ENCODE measurements at places on chromosomes 11 and 22.

GRCh38 chr11:132211479-132211878, 841.1 kb downstream of the NTM start:
- DNase-seq, result no peak

DNA sequence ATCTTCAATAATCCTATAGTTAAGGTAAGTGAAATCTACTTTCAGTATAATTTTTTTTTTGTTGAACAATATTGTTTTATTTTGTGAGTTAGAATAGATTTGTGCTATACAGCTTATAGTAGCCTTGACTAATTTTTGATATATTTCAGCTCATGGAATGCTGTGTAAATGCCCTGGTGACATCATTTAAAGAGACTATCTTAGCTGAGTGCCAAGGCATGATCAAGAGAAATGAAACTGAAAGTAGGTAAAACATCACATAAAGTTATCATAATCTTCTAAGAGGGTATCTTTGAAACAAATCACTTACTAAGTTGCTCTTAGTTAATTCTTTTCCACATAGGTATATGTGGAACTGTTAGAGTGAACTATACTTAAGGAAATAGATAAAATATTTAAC, 51.4 kb upstream of the ACAT1 start:
- DNase-seq, result no peak

DNA sequence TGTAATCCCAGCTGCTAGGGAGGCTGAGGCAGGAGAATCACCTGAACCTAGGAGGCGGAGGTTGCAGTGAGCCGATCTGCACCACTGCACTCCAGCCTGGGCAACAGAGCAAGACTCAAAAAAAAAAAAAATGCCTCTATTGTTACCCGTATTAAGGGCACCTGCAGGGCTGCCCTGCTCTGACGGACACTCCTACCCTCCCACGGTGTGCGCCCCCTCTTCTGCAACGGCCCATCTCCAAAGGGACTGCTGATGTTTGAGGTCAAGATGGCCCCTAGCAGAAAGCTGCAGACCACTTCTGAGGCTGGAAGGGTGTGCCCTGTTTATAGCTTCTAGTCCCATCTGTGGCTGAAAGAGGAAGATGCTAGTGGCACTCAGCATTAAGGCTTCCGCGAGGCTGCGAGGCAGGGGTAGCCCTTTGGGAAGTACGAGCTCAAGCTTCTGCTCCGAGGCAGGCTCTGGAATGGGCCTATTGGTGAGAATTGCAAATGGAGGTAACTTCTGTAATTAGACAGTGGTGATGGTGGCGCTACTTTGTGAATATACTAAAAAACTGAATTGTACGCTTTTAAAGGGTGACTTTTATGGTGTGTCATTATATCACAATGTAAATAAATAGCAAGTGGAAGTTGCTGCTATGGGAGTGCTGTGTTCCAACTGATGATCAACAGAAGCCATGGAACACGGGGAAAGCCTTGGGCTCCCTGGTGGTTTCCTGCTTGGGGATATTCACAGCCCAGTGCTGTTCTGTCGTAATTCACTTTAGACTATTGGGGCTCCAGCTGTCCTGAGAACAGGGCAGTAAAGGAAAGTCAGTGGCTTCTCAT, 24.3 kb downstream of the ARFGAP2 start:
- no peak for DNase-seq

- no peak for DNase-seq
These were observed 542.5 kb upstream of the LARGE1 start for GRCh38 chr22:34462795-34463194.

GRCh38 chr11:57307666-57308270, 17.0 kb downstream of the TNKS1BP1 start:
- no peak for DNase-seq

- DNase-seq, result no peak
These were observed 292.5 kb downstream of the TMEM135 start for GRCh38 chr11:87330187-87330601.

DNA sequence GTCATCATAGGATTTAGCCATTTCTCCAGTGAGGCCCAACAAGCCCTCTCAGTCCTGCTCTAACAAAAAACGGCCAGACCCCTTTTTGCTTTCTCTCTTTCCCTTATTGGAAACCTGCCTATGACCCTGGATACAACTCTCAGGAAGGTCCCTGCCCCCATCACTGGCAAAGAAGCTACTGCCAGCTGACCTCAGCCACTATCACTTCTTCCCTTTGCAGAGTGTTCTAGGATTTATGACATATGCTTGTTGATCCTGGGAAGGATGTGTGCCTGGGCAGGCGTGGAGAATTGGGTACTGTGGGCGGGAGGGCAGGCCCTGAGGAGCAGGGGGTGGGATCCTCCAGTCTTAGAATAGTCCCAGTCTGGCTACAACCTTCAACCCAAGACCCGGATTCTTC, 7.5 kb downstream of the PGAP2 start:
- DNase-seq, result no peak

GRCh38 chr11:91761406-91762025, 463.1 kb upstream of the FAT3 start:
- DNase-seq, result no peak

- no peak for DNase-seq
These were observed 43.8 kb upstream of the OR5P2 start for GRCh38 chr11:7840578-7840977.

GRCh38 chr22:46605117-46605516, 15.1 kb upstream of the GRAMD4 start:
- DNase-seq, result no peak

DNA sequence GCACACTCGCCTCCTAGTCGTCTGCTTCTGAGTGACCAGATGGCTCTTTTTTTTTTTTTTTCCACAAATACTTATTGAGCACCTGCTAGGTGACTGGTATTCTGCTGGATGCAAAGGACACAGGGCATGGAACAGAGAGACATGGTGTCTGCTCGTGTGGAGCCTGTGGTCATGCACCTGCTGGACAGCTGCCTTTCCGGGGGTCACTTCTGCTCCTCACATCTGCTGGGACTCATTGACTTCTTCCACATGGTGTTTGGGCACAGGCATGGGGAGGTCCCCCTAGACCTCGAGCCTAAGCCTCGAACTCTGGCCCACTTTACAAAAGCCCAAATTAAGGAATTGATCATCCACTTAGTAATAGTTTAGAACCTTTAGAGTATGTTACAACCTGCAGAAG, 39.5 kb upstream of the EMID1 start:
- DNase-seq, result no peak

GRCh38 chr11:130513132-130513531, 64.7 kb downstream of the ADAMTS15 start:
- no peak for DNase-seq

All from stimulated activated CD4-positive, alpha-beta T cell treated with anti-CD3 and anti-CD28 coated beads, Interleukin-1b, Interleukin-23, amount 100 ng/mL, for 4 hours (primary cell).